ENCODE measurements at places on chromosomes 7 and 10. TPM values are rescaled to one million over a fixed set of nuclear protein-coding genes. Genes with fewer than 3 reads are reported as not detected.

The NUTM2A gene
- 1.1 TPM for total RNA-seq

DNA sequence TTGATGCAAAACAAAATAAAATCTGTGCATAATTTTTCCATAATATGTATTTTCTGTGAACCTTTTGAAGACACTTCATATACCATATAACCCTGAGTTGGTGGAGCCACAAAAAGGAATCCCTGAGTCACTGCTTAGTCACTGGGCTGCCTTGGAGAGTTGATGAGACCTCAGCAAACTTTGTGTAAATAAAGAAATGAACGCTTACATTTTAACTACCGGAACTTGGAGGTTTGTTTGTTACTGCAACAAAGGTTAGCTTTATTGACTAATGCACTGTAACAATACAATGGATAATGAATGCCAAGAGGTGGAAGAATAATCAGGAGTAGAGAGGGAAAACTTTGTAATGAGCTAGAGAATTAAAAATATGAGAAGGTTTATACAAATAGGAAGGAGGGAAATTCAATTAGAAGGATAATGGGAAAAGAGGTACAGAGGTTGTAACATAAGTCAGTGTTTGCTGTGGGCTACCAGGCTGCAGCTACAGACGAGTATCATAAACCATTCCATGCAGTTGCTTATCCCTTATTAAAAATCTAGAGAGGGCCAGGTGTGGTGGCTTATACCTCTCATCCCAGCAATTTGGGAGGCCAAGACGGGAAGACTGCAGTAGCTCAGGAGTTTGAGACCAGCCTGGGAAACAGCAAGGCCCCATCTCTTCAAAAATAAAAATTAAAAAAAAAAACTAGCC lies 1042.1 kb downstream of the TYW1 start:
- H3K4me1 ChIP-seq, result peaks cover 15% of the 10 kb centered on the region
- no peaks in the 10 kb centered on the region for H3K27me3 ChIP-seq

The AMPH gene
- 2.9 TPM for total RNA-seq

The FLNC gene
- 72.3 TPM for total RNA-seq

- DNase-seq, result no peak
- peak overlapping the region; percentile 95 for H3K27ac ChIP-seq
- no peaks in the 10 kb centered on the region for H3K36me3 ChIP-seq
These were observed 289.1 kb downstream of the CCDC3 start for GRCh38 chr10:12712293-12712983.

- no peak overlapping the region for H3K4me3 ChIP-seq
- no peaks in the 10 kb centered on the region for H3K4me1 ChIP-seq
- no peak for DNase-seq
- H3K36me3 ChIP-seq, result peaks cover 29% of the 10 kb centered on the region
- H3K27me3 ChIP-seq, result no peaks in the 10 kb centered on the region
These were observed 11.5 kb downstream of the INTS1 start for GRCh38 chr7:1492640-1493039.

The AKR1C4 gene
- total RNA-seq, result not detected

GRCh38 chr7:17668122-17668521 lies 272.2 kb downstream of the SNX13 start:
- no peak overlapping the region for H3K4me3 ChIP-seq
- DNase-seq, result no peak
- H3K27ac ChIP-seq, result no peak overlapping the region
- H3K36me3 ChIP-seq, result no peaks in the 10 kb centered on the region
- H3K27me3 ChIP-seq, result no peaks in the 10 kb centered on the region

The TUBAL3 gene
- not detected for total RNA-seq
